ENCODE measurements at places on chromosomes 11 and 22.
A peak's percentile ranks its signal among the peaks of the same experiment; 100 is the strongest.

- no peak for DNase-seq
These were observed 101.1 kb upstream of the APOA1 start for GRCh38 chr11:116938471-116939070.

DNA sequence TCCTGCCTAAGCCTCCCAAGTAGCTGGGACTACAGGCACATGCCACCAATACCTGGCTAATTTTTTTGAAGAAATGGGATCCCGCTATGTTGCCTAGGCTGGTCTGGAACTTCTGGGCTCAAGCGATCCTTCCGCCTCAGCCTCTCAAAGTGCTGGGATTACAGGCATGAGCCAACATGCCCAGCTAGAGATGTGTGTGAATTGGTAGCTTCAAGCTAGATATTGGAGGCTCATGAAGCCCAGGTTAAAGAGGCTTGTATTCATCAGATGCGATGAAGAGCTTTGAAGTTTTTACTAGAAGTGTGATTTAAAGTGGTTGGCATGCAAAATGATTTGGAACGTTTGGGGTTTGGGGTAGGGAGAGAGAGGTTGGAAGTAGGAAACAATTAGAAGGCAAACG is 19.6 kb downstream of the NF2 start:
- DNase-seq, result no peak

DNA sequence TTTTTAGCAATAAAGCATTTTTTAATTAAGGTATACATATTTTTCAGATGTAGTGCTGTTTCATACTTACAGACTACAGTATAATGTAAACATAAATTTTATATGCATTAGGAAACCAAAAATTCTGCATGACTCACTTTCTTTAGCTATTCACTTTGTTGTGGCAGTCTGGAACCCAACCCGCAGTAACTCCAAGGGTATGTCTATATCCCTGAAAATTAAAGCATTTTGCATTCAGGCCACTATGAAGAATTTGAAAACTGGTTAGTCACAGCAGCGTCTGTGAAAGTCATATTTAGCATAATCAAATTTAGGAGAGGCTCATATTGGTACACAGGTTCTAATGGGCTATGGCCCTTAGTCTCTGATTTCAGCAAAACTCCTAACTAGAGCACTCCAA is 46.8 kb downstream of the BBOX1 start:
- no peak for DNase-seq

DNA sequence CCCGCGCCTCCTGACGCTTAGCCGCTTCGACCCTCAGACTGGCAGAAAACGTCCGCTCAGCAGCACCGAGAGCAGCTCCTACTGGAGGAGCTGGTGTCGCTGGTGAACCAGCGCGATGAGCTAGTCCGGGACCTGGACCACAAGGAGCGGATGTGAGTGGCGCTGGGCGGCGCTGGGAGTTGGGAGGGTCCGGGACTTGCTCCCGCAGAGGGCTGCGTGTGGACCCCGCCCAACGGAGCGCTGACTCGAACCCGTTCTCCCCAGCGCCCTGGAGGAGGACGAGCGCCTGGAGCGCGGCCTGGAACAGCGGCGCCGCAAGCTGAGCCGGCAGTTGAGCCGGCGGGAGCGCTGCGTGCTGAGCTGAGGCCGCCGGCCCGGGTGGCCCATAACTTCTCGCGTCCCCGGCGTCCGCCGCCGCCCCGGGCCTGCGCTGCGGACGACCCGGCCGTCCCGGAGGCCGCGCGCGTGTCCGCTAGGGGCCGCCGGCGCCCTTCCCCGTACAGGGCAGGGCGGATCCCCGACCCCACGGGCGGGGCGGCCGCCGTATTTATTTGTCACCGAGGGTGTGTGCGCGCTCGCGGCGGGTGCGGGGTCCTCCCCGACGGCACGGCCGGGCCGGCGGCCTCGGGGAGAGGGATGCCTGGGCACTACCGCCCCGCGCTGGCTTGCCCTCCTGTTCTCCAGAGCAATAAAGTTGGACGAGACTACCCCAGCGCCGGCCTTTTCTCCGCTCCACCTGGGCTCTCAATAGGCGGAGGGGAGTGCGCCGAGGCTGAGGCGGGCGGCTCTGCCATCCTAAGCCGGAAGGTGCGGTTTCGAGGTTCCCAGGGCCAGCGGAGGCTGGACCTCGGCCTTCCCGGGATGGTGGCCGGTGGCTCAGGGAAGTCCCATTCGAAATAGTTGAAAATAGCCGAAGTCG is 3.4 kb downstream of the KCNK7 start:
- DNase-seq, result no peak

- DNase-seq, result no peak
These were observed 108.2 kb upstream of the OR4B1 start for GRCh38 chr11:48108231-48109045.

DNA sequence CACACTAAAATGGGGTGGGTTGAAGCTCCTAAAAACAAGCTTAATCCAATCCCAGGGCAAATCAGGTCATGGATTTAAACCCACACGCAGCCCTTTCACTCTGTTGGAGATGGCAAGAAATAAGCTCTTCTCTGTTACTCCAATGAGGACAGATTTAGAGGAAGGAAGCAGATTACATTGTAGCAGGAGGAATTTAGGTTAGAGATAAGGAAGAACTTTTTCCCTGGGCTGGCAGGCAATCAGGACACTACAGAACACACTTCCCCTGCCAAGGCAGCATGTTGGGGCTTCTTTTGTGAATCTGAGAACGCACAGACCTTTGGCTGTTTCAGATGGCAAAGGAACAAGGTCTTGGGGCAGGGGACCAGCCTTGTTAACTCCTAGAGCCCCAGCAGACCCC is 46.2 kb downstream of the C11orf58 start:
- no peak for DNase-seq

- DNase-seq, result no peak
These were observed 198.4 kb upstream of the SESN3 start for GRCh38 chr11:95429376-95429907.

DNA sequence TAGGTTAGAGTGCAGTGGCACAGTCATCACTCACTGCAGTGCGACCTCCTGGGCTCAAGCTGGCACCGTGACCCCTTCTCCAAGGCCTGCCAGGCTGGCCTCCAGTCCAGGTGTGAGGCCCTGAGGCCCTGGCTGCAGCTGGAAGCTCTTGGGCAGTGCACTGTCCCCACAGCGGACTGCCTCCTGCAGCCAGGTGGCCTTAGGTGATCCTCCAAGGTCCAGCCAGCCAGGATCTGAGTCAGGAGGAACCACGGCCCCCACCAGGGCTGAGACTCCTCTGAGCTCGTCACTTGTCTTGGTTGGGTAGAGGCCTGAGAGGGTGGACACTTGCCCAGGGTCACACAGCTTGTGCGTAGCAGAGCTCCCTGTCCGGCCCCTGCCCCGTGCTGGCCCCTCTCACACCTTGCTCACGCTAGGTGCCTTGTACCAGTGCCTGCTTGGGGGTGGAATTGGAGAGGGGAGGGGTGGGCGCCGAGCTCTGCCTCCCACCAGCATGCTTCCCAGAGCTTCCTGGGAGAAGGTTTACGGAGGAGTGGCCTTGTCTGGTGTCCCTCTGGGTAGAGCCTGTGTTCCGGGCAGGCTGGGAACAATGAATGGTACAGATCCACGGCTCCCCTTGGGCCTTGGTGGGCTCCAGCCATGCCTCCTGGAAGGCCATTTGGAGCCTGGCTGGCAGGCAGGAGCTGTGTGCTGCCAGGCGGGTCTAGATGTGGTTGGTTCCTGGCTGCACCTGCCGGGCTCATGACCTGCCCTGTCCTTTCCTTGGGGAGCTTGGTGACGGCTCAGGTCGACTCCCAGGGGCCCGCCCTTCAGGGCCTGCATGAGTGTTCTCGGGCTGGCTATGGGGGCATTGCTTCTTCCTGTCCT is 20.6 kb downstream of the KCNQ1 start:
- no peak for DNase-seq

DNA sequence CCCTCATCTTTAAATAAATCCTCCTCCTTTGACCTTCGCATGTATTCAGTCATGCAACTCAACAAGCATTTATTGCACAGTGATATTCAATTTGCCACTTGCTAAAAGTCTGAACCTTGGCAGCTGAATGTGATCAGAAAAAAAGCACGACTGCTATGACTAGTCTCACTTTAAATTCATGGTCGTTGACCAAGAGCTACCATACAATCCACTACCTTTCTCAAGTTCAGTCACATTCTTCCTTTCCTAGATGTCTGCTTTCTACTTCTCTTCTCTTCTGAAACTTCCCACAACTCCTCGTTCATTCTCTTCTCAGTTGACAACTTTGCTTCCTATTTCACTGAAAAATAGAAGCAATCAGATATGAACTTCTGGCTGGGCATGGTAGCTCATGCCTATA is 2.0 kb upstream of the SAA1 start:
- no peak for DNase-seq

- DNase-seq, result no peak
These were observed 30.9 kb downstream of the KCNC1 start for GRCh38 chr11:17765356-17766072.

DNA sequence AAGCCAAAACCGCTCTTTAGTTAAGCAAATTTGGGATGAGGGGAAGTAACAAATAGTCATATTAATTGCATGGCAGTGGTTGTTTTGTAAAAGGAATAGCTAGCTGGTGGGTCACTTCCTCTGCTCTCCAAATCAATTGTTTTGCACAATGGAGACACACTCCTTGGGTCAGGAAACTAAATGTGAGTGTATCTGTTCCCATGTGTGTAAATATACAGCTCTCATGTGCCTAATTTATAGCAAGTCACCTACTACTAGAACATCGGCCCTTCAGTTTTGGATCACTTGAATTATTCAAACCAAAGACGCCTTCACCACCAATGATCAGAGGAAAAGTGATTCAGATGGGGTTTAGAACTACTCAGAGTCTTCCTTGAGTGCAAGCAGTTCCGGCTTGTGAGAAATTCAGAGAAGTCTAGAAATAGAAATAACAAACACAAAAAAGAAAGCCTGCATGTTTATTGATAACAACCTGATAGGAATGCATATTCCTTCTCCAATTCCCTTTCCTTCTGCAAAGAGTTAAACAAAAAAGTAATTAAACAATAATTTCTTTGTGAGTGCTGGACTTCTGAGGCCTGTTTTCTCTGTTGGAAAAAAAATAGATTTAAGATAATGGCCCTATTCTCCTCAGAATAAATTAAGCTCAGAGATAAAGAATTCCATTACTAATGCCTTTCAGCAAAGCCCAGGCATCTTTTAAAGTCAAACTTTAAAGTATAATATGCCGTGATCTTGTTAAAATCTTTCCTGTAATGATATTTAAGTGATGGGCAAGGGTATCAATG is 100.4 kb downstream of the KIRREL3 start:
- no peak for DNase-seq

DNA sequence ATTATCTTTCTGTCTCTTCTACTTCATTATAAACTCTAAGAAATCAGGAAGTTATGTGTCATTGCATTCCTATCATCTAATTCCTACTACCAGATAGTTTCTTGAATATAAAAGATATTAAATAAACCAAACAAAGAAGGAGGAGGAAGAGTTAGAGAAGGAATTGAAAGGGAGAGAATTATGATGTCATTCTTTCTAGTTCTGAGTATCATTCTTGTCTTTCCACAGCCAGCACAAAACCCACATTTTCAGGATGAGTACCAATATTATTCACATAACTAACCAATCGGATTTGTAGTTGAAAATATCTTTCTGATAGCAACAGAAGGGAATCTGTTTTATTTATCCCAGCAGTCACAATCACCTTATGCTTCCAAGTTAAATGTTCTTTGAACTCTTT is 13.3 kb downstream of the MS4A13 start:
- no peak for DNase-seq

DNA sequence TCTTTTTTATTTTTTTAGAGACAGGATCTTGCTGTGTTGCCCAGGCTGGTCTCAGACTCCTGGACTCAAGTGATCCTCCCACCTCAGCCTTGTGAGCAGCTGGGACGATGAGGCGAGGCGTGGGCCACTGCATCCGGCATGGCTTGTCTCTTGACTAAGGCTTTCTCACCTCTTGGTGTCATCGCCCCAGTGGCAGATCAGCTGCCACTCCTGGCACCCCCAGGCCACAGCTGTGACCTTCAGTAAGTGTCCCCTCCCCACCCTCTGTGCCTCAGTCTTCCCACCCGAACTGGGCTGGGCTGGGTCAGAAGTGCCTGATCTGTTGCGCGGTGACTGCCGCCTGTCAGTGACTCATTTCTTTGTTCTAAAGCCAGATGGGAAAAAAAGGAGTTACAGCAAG is 3.6 kb downstream of the SYNGR1 start:
- DNase-seq, result no peak

DNA sequence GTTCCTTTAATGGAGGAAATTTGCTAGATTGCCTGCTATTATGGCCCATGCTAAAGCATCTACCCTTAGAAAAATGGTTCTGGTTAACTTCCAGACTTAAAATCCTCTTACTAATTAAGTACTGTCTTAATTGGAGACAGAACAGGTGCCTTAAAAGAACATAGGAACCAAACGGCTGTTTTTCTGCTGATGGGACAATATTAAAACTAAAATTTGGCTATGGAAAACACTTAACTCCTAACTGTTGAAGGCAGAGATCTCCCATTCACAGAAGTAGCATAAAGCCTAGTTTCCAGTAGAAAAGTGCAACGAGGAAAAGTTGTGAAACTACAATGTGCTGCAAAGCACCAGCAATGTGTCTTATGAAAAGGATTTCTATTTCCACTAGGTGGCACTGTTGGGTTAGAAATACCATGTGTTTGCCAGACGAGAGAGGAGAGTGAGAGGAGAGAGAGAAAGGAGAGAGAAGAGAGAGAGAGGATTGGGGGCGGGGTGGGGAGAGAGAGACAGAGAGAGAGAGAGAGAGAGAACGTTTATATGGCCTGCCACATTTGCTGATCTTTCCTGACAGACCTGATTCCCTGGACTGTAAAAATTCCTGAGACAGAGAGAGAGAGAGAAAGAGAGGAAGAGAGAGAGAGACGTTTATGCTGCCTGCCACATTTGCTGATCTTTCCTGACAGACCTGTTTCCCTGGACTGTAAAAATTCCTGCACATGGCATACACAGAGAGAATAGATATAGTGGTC is 51.5 kb downstream of the FAM181B start:
- peak; percentile 39 for DNase-seq

DNA sequence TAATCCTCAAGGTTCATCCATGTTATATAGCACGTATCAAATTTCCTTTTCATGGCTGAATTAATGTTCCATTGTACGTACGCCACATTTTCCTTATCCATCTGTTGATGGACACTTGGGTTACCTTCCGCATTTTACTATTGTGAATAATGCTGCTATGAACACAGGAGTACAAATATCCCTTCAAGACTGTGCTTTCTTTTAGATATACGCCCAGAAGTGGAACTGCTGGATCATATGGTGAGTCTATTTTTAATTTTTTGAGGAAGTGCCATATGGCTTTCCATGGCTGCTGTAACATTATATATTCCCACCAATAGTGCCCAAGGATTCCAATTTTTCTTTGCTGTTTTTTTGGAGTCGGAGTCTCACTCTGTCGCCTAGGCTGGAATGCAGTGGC is 6.0 kb downstream of the MRPL40 start:
- no peak for DNase-seq

- no peak for DNase-seq
These were observed 526.6 kb upstream of the CADM1 start for GRCh38 chr11:116030697-116031331.

GRCh38 chr22:36461665-36462649 is 19.5 kb downstream of the TXN2 start:
- no peak for DNase-seq

GRCh38 chr11:130177782-130178181 is 18.2 kb downstream of the ST14 start:
- no peak for DNase-seq

GRCh38 chr11:122235615-122236014 is 119.6 kb upstream of the BLID start:
- no peak for DNase-seq
